Activated naive CD8-positive, alpha-beta T cell treated with anti-CD3 and anti-CD28 coated beads for 36 hours (primary cell): ENCODE measurements at places on chromosomes 13 and 19. TPM values are rescaled to one million over a fixed set of nuclear protein-coding genes. Genes with fewer than 3 reads are reported as not detected.

SLC10A2 gene
- not detected for total RNA-seq

DNA sequence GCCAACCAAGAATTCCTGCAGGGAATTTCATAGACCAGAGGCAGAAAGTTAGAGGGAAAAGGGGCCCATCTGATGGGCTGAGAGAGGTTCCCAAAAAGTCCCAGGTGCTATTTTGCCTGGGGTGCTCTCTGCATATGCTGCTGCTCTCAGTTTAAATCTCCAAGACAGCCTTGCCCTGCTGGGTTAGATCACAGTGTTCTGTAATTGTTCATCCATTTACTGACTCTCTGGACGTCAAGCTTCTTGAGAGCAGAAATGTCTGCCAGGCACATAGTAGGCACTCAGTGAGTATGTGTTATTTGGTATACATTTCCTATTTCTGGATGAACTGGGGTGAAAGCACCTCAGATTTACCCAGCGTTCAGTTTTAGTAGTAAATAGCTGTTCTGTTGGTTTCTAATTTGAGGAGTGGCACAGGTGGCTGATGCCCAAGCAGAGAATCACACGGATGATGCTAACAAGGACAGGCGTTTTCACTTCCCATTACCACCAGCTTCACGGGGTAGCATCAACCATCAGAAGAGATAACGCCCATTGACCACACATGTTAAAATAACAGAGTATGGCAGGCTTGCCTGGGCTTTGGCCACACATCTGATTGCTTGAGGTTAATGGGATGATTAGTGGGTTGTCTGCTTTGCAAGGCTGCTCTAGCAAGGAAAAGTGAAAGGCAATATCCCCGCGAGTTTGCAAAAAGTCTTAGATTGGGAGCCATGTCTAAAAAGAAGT lies 161.1 kb downstream of the SLC7A1 start:
- no peak overlapping the region for H3K4me3 ChIP-seq
- H3K36me3 ChIP-seq, result no peaks in the 10 kb centered on the region
- DNase-seq, result no peak
- H3K4me1 ChIP-seq, result no peaks in the 10 kb centered on the region
- H3K27ac ChIP-seq, result no peak overlapping the region
- peaks cover 25% of the 10 kb centered on the region for H3K27me3 ChIP-seq

DNA sequence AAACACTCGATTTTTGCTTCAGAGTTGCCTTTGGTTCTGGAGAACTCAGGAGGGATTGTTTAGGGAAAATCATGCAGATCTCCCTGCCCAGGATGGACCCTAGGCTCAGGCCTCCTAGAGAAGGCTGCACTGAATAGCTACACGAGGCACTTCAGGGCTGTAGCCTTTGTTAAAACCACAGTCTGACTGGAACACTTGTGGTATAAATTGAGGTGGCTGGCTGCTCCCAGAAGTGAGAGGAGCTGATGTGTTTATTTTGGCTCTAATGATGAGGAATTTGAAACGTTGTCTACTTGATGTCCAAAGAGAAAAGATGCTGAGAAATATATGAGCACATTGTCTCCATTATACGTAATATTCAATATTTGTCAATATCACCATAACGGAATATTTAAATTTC lies 762.1 kb upstream of the ARGLU1 start:
- H3K27ac ChIP-seq, result no peak overlapping the region
- no peaks in the 10 kb centered on the region for H3K27me3 ChIP-seq
- DNase-seq, result no peak
- no peaks in the 10 kb centered on the region for H3K4me1 ChIP-seq
- H3K4me3 ChIP-seq, result no peak overlapping the region

WDR88 gene
- 0.16 TPM for total RNA-seq

DNA sequence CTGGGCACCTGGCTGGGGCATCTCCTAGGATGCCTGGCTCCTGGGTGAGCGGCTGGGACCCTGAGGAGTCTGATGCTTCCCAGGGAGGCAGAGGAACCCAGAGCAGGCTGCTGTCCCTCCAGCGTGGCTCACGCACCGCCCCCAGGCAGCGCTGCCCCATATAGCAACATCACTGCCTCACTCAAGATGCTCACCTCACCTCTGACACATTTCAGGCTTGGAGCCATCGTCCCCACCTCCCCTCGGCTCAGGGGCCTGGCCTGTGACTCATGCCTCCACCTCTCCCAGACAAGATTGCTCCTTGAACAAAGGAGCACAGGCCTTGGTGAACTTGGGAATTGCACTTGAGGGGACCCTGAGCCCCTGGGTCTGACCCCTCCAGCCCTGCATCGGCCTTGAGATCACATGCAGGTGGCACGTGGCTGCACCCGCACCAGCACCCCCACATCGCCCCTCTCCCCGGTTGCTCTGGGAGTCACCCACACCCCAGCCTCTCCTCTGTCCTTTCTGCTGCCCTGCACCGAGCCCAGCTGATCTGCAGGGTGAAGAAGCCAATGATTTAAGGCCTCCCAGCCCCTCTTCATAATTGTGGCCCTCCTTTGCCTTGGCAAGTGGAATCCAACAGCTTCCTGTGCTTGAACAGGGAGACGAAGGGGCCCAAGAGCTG lies 11.2 kb downstream of the CEBPA start:
- H3K27me3 ChIP-seq, result peaks cover 56% of the 10 kb centered on the region
- no peak overlapping the region for H3K27ac ChIP-seq
- H3K4me3 ChIP-seq, result no peak overlapping the region
- H3K4me1 ChIP-seq, result peaks cover 2% of the 10 kb centered on the region

- peaks cover 30% of the 10 kb centered on the region for H3K4me1 ChIP-seq
- no peak overlapping the region for H3K27ac ChIP-seq
- H3K4me3 ChIP-seq, result no peak overlapping the region
- H3K36me3 ChIP-seq, result peaks cover 4% of the 10 kb centered on the region
- no peak for DNase-seq
- H3K27me3 ChIP-seq, result no peaks in the 10 kb centered on the region
These were observed 10.2 kb downstream of the TSC22D1 start for GRCh38 chr13:44565881-44566280.

DNA sequence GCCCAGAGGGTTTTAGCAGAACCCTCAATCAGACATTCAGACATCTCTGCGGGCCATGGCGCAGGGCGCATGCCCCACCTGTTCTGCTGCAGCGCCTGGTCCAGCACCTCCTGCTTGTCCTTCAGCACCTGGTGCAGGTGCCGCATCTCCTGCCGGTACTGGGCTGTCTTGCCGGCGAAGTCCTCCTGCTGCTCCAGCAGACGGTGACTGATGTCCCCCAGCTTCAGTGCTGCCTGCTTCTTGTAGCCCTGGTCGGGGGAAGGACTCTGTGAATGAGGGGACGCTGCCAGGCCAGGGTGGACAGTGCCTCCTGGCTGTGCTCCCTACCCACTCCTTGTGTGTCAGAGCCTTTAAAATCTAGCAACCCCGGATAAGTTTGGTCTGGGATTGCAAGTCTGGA lies 12.2 kb upstream of the SLC7A9 start:
- no peaks in the 10 kb centered on the region for H3K27me3 ChIP-seq
- no peak for DNase-seq
- no peaks in the 10 kb centered on the region for H3K36me3 ChIP-seq

RDH8 gene
- not detected for total RNA-seq

SIAH3 gene
- 0.33 TPM for total RNA-seq

PRR19 gene
- 0.92 TPM for total RNA-seq
